ENCODE measurements at places on chromosomes 1 and 21.

- DNase-seq = no peak
Measured at GRCh38 chr21:25870084-25870483, 135.3 kb downstream of the GABPA start.

- DNase-seq = no peak
Measured at GRCh38 chr1:110135666-110136065, 14.6 kb upstream of the SLC6A17 start.

- DNase-seq = no peak
Measured at GRCh38 chr1:152415454-152416227, 1.6 kb upstream of the CRNN start.

GRCh38 chr1:235504122-235504493 is at the start of gene B3GALNT2:
Gene B3GALNT2, minus strand, starts transcription at chr1:235504452. Its CDS starts 200 bp downstream, at chr1:235504252.
- no peak for DNase-seq

- DNase-seq = no peak
Measured at GRCh38 chr1:100927276-100927675, 31.4 kb downstream of the SLC30A7 start.

- no peak for DNase-seq
Measured at GRCh38 chr1:235124665-235125064, 4.0 kb downstream of the TOMM20 start.

GRCh38 chr1:152386940-152387339 is 27.1 kb downstream of the CRNN start:
- DNase-seq = peak; percentile 15

DNA sequence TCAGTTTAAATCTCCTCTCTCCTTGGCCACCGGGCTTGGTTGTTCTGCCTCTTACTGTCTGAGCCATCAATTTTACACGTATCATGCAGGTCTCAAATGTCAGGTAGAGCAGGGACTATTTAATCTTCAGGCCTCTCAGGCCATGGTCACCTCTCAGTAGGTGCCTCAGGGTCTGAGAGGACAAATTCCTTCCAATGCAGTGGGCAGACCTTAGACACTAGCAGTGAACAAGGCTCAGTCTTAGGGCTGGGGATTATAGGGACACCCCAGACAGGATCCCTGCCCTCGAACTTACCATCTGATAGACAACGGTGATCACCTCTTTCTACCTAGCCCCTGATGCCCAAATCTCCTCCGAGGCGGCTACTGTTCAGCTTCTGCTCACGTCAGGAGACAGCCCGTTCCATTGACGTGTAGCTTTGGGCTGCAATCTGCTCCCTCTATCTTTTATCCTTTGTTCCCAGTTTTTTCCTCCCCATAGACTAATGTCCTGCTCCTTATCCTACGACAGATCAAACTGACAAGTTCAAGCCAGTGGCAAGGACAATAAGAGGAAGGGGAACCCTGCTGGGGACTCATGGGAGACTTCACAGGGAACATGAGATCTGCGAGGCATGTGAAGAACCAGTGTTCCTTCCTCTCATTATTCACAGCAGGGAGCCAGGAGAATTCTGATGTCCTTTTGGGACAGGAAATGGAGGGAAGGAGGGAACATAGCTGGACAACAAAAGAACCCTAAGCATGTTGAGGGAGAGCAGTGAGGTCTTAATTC is 1.4 kb upstream of the MYOG start:
- DNase-seq = no peak

DNA sequence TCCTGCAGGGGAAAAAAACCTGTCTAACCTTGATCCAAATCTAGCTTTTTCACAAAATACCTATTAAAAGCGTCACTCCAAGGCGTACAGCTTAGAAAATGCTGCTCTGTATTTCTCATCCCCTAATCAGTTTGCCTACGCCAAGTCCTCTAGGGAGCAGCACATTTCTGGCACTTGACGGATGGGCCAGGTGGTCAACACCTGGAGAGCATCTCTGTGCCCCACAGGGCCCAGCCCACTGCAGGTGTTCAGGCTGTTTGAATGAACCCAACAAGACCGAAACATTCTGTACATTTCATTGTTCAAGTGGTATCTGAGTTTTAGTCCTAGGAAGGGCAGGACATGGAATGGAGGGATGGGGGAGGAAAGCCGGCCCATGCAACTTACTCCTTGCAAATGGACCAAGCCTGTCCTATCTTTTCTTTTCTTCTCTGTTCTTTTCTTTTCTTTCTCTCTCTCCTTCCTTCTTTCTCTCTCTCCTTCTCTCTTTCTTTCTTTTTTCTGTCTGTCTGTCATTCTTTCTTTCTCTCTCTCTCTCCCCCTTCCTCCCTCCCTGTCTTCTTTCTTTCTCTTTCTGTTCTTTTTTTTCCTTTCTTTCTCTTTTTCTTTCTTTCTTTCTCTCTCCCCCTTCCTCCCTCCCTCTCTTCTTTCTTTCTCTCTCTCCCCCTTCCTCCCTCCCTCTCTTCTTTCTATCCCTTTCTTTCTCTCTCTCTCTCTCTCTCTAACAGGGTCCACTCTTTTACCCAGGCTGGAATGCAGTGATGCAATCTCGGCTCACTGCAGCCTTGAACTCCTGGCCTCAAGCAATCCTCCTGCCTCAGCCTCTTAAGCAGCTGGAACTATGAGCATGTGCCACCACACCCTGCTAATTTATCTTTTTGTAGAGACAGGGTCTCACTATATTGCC is 29.1 kb downstream of the IGFN1 start:
- DNase-seq = no peak

- peak; percentile 87 for DNase-seq
Measured at GRCh38 chr1:92951141-92951582, 10.1 kb downstream of the DIPK1A start.

DNA sequence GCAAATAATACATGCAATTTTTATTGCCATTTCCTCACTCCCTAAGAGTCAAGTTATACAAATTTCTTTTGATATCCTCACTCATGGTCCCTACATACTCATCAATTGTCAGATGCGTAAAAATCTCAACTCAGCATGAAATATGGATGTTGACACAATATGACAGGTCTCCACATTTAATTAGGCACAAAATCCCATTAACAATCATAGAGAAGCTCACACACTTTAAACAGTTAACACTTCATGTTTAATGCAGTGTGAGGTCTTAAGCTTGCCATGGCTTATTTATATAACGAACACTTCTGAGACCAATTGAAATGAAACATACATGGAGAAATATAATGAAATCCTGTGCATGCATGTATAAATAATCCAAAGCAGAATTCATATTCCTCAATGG is 58.6 kb downstream of the GREM2 start:
- DNase-seq = no peak

DNA sequence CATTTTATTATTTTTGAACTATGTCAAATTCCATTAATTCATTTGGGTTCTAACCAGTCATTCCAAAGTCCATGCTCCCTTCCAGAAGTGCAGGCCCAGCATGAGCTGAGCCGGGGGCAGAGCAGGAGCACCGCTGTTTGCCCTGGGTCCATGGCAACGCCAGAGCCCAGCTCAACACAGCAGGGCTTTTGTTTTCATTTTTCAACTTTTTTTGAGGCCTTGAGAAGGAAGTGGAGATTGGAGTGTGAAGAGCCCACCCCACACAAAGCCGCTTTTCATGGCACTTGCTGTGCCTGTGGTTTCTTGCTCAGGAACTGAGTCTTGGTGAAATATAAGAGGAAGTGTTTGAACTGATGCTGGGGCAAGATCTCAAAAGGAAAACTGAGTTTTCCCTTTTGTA is 13.2 kb upstream of the PRMT2 start:
- no peak for DNase-seq

DNA sequence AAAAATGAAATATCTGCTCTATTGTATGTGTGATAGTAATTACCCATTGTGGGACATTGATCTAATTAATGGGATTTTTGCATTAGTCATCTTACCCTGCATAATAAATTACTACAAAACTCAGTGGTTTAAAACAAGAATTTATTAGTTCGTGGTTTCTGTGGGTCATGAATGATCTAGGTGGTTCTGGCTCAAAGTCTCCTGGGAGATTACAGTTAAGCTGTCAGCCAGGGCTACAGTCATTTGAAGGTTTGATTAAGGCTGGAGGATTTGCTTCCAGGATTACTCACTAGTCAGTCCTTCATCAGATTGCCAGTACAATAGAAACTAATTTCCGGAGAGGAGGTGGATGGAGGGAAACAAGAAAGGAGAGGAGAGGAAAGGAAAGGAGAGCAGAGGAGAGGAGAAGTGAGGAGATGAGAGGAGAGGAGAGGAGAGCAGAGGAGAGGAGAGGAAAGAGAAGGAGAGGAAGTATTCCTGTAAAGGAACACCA is 60.4 kb upstream of the TNFSF4 start:
- peak; percentile 93 for DNase-seq
